Type B pancreatic cell (in vitro differentiated cells): ENCODE measurements at places on chromosomes 16 and 17. TPM values are rescaled to one million over a fixed set of nuclear protein-coding genes. Genes with fewer than 3 reads are reported as not detected.

HSD11B2 gene
- 5.4 and 8.5 TPM in 2 replicates for total RNA-seq

EMP2 gene
- 36.3 and 57.9 TPM in 2 replicates for total RNA-seq

CENPX gene
- 60.4 and 69.3 TPM in 2 replicates for total RNA-seq

SMIM22 gene
- 5.0 and 7.8 TPM in 2 replicates for total RNA-seq

CACNG3 gene
- not detected in 2 replicates for total RNA-seq

ACSM3 gene
- 22.6 and 51.2 TPM in 2 replicates for total RNA-seq

RND2 gene
- total RNA-seq: 3.3 and 7.1 TPM in 2 replicates

RNF135 gene
- 8.8 and 10.8 TPM in 2 replicates for total RNA-seq

EXOC3L1 gene
- 0.41 and 0.86 TPM in 2 replicates for total RNA-seq

C17orf100 gene
- total RNA-seq: 3.9 and 4.3 TPM in 2 replicates

TELO2 gene
- 39.3 and 65.4 TPM in 2 replicates for total RNA-seq

KCNH4 gene
- not detected in 2 replicates for total RNA-seq

UTP18 gene
- total RNA-seq: 29.4 and 38.8 TPM in 2 replicates

TMEM238L gene
- not detected in 2 replicates for total RNA-seq

SLC5A11 gene
- 0.45 and 0.63 TPM in 2 replicates for total RNA-seq

TMEM101 gene
- 33.8 and 34.4 TPM in 2 replicates for total RNA-seq

PAGR1 gene
- total RNA-seq: 25.5 and 33.5 TPM in 2 replicates

PRR35 gene
- total RNA-seq: 0.12 TPM in 2 replicates

HOXB13 gene
- total RNA-seq: 0.59 TPM in 1 of 2 replicates, not detected in the other

KRT12 gene
- not detected in 2 replicates for total RNA-seq

SMIM36 gene
- total RNA-seq: not detected in 2 replicates

CCL8 gene
- not detected in 2 replicates for total RNA-seq

LPCAT2 gene
- total RNA-seq: 18.9 and 38.6 TPM in 2 replicates

CES4A gene
- total RNA-seq: 11.5 and 13.9 TPM in 2 replicates

TMEM235 gene
- 0.43 TPM in 1 of 2 replicates, not detected in the other for total RNA-seq
